ENCODE measurements at places on chromosomes 12 and 14.
A peak's percentile ranks its signal among the peaks of the same experiment; 100 is the strongest.

DNA sequence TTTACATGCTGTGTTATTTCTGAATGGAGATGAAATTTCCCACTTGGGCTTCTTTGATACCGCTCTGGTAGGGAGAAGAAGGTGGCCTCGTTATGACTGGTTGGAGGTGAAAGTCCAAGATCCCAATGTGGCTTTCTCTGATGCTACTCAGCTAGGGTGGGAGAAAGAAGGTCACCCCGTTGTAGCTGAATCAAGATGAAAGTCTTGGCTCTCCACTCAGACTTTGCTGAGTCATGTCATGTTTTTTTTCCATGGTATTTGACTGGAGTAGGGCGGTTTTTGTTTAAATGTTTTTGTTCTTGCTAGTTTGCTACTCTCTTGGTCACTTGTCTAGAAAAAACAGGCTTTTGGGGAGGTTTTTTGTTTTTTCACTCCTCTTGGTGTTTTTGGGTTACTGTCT, 2.4 kb upstream of the PDE6H start:
- DNase-seq: no peak

DNA sequence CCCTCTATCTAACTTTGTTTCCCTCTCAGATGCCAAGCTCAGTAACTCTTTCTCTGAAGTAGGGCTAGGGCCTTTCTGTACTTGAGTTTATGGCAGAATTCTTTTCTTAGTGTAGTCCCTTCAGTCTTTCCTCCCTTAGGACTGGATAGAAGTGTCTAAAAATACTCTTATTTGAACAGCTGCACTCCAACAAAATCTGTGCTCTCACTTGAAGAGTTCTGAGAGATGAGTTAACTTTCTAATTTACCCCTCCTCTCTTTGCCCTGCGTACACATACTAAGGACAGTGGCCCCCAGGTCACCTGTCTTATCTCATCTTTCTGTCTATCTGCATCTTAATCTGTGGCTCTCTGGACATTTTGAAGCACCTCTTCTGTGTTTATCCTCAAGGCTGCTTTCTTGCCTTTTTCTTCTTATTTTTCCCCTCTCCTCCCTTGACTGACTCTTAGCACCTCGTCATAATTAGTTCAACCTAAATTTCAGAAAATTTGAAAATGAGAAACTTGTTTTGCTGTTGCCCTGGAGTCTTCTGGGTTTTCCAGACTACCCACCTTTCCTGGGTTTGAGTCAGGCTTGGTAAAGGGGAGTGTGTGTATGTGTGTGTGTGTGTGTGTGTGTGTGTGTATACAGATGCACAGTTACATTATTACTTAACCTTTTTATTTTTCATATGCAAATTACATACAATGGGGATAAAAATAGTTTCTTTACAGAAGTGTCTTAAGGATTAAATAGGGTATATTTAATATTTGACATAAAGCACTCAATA, 23.9 kb downstream of the NCKAP1L start:
- no peak for DNase-seq

GRCh38 chr14:99273766-99274345, 1.9 kb upstream of the BCL11B start:
- DNase-seq: no peak

DNA sequence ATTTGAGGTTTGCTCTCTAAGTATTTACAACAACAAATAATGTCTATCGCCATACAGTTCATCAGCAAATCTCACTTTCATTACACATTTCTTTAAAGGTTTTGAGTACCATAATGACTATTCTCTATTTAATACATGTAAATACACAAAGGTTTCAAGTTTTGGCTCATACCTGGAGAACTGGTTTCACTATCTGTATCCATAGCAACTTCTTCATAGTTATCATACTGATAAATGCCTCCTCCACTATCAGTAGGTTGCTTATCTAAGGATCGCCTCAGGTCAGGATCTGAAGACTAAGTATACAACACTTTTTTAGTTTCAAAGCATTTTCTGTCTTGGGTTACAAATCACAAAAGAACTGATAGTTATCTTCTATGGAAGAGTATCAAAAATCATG, 21.4 kb downstream of the ZFC3H1 start:
- no peak for DNase-seq

DNA sequence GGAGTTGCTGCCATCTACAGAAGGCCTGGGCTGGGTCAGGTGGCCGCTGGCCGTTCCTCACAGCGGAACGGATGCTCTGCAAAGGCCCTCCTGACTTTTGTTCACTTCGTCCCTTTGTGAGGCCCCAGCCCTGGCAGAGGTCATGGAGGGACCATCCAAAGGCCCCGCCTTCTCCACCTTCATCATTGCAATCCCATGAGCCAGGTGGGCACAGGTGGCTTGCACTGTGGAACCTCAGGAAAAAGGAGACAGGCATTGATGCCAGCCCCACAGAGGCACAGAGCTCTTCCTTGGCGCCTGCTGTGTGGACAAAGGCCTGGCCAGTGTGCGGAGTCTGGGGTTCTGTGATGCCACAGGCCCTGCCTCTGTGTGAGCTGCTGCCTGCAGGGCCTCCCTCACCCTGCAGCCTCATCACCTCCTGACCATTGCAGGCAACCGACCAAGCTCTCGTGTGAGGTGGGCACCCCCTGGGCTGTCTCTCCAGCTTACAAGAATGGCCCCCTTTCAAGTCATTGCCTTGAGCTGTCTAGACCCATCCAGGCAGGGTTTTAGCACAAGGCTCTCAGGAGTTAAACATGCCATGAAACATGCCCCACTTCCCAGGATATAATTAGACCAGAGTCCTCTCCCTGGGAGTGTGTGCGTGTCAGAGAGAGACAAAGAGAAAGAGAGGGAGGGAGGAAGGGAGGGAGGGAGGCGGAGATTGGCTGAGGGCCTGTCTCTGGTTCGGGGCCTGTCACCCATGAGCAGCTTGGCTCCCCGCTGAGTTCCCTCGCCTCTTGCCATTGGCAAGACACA, 19.3 kb downstream of the NFKBIA start:
- no peak for DNase-seq

- DNase-seq: no peak
Observed at GRCh38 chr12:7917392-7918267, 18.4 kb downstream of the SLC2A3 start.

GRCh38 chr14:104311358-104311757, 173.0 kb downstream of the KIF26A start:
- no peak for DNase-seq

GRCh38 chr14:73661872-73662271, 17.1 kb downstream of the DNAL1 start:
- DNase-seq: no peak

GRCh38 chr14:36268121-36268520, 52.3 kb downstream of the MBIP start:
- no peak for DNase-seq

DNA sequence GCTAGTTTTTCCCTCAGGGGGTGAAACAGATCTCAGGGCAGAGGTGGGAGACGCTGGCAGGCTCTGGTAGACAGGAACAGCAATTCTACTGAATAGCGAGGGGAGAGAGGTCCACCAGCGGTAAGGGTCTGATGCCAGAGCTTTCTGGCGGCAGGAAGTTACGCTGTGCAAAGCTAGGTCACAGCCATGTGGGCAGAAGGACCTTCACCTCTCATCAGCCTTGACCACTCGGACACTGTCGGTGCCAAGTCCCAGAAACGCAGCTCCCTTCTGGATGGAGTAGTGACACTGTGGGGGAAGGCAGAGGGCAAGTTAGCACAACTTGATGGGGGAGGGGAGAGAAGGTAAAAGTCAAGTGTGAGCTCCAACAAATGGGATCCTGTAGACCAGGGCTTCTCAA, 10.3 kb upstream of the ZNF740 start:
- DNase-seq: no peak

- no peak for DNase-seq
Observed at GRCh38 chr14:51180577-51180976, 59.5 kb upstream of the TMX1 start.

GRCh38 chr12:31931796-31932715, 27.2 kb upstream of the RESF1 start:
- no peak for DNase-seq

GRCh38 chr12:64744422-64745258, 14.6 kb downstream of the GNS start:
- no peak for DNase-seq

GRCh38 chr12:54220092-54220557, 31.3 kb upstream of the SMUG1 start:
- DNase-seq: peak; percentile 90

DNA sequence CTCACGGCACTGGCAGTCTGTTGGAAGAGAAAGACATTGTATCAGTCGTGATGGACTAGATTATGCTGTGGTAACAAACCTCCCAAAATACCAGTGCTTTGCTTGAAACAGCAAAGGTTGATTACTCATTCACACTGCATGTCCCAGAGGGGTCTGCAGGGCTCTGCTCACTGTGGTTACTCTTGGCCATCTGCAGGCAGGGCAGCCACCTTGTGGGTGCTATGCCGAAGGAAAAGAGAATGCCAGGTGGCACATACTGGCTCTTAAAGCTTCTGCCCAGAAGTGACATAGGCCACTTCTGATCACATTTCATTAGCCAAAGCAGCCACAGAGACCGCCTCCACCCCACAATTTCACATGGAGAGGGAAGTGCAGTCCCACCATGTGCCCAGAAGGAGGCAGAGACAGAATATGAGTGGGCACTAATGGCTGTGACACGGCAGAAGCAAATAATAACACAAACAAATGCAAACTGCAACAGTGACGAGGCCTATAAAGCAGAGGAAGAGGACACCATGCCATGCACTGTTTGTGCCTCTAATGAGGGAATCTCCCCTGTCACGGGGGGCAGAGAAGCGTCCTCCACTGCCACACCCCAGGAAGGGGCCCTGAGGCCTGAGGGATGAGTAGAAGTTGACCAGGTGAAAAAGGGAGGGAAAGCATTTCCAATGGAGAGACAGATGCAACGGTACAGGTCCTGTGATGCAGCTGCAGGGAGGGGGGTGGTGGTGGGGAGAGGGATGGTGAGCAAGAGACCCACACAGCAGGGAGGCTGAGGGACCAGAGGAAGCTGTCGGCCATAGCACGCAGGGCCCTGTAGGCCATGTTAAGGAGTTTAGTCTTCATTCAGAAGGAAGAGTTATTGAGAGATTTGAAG, 51.7 kb upstream of the KICS2 start:
- peak; percentile 53 for DNase-seq

- DNase-seq: no peak
Observed at GRCh38 chr12:90954921-90955320, at the start of gene CCER1. Gene CCER1 (minus strand): TSS chr12:90955176. CDS start chr12:90954742, 434 bp downstream.

DNA sequence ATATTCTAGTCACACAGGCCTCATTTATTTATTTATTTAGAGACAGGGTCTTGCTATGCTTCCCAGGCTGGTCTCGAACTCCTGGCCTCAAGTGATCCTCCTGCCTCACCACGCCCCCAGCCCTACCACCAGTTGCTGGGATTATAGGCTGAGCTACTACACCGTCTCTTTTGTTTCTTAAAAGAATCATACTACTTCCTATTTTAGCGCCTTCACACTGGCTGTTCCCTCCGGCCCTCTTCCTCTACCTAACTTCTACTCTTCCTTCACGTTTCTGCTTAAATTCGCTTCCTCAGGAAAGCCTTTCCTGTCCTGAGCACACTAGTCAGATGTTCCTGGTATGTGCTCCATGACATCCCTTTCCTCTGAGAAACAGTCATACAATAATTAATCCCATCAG, 6.4 kb upstream of the MRPL42 start:
- DNase-seq: no peak

GRCh38 chr14:76729953-76730505, 31.2 kb upstream of the VASH1 start:
- DNase-seq: no peak

DNA sequence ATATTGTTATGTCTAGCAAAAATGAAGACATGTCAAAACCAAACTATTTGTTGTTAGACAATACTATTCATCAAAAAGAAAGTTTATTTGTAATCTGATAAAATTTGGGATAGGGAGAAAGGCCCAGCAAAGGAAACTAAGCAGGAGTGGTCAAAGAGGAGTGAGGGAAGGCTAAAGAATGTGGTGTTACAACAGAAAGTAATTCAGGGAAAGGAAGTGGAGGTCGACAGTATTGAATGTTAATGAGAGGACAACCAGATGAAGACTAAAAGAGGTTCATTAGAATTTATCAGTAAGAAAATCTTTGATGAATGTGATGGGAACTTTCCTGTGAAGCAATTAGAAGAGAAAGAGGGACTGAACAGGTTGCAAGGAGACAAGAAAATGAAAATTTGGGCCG, 33.9 kb downstream of the PLCZ1 start:
- no peak for DNase-seq

DNA sequence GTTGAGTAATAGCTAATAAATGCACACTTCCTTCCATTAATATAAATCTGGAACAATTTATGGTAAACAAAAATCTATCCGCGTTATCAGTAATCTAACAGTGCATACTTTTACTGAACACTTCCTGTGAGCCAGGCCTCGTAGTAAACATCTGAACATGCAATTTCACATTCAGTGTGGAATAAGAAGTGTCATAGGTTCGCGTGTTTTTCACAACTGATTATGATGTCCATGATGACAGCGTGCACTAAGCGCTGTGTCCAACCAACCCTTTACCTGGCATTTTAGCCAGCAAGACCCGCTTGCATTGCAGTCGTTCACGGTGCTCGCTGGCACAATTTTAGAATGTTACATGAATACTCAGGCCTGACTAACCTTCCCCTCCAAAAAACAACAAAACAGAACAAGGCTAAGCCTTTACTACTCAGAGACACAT, 2.1 kb downstream of the PNMA1 start:
- no peak for DNase-seq

DNA sequence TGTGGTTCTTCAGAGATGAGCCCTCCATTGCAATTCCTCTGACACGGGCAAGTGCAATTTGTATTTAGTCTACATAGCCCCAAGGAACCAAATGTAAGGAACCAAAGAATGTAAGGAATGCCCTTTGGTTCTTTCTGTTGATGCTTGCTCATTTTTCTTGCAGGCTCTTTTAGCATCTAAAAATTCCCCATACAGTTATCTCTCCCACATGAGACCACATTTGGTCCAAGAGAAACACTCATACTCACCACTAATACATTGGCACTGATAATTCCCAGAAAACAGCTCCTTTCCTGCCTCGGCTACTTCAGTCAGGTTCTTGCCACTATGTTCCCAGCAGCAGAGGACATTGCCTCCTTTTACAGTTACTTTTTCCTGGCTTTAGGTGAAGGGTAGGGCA, 332.6 kb downstream of the AEBP2 start:
- no peak for DNase-seq

GRCh38 chr14:88002421-88003075, 2.4 kb upstream of the GPR65 start:
- no peak for DNase-seq

GRCh38 chr14:78836777-78837176, 666.6 kb downstream of the NRXN3 start:
- peak; percentile 74 for DNase-seq

DNA sequence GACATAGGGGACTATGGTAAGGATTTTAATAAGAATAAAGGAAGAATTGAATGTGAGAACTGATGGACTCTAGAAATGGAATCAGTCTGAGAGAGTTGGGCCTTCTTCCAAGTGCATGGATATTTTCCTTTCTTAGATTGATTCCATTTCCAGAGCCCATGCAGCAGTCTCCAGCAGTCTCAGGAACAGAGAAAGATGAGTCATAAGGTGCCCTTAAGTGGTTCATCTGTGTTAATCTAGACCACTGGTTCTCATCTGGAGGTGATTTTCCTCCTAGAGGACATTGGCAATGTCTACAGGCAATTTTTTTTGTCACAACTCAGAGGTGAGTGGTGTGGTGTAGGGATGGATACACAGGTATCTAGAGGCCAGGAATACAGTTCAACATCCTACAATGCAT, 25.9 kb downstream of the TRIM9 start:
- DNase-seq: no peak
